Activated CD8-positive, alpha-beta T cell treated with anti-CD3 and anti-CD28 coated beads for 36 hours (primary cell): ENCODE measurements at places on chromosomes 7 and 10. TPM values are rescaled to one million over a fixed set of nuclear protein-coding genes. Genes with fewer than 3 reads are reported as not detected.

DNA sequence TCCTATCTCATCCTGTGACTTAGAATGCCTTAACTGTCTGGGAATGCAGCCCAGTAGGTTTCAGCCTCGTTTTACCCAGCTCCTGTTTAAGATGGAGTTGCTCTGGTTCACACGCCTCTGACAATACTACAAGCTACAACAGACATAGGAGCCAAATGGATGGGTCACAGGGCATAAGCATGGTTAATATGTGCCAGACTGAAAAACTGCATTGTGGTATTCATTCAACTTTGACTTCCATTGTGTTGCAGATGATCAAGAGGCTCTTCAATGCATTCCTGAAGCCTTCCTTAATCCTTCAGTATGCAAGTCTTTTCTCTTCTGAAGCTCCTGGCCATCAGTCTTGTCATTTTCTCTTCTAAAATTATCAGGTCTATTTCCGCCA lies 20.3 kb upstream of the RNF32 start:
- peaks cover 3% of the 10 kb centered on the region for H3K4me1 ChIP-seq
- H3K4me3 ChIP-seq: no peak overlapping the region
- no peak overlapping the region for H3K27ac ChIP-seq
- H3K27me3 ChIP-seq: peaks cover 47% of the 10 kb centered on the region
- DNase-seq: no peak

GRCh38 chr10:75286901-75287300 lies 51.1 kb upstream of the COMTD1 start:
- H3K27ac ChIP-seq: no peak overlapping the region
- H3K4me1 ChIP-seq: no peaks in the 10 kb centered on the region
- DNase-seq: no peak
- no peak overlapping the region for H3K4me3 ChIP-seq
- H3K27me3 ChIP-seq: peaks cover 10% of the 10 kb centered on the region

- H3K27me3 ChIP-seq: no peaks in the 10 kb centered on the region
- H3K36me3 ChIP-seq: no peaks in the 10 kb centered on the region
- DNase-seq: no peak
- H3K27ac ChIP-seq: no peak overlapping the region
Measured at GRCh38 chr10:19658131-19658530, 158.1 kb upstream of the PLXDC2 start.

DNA sequence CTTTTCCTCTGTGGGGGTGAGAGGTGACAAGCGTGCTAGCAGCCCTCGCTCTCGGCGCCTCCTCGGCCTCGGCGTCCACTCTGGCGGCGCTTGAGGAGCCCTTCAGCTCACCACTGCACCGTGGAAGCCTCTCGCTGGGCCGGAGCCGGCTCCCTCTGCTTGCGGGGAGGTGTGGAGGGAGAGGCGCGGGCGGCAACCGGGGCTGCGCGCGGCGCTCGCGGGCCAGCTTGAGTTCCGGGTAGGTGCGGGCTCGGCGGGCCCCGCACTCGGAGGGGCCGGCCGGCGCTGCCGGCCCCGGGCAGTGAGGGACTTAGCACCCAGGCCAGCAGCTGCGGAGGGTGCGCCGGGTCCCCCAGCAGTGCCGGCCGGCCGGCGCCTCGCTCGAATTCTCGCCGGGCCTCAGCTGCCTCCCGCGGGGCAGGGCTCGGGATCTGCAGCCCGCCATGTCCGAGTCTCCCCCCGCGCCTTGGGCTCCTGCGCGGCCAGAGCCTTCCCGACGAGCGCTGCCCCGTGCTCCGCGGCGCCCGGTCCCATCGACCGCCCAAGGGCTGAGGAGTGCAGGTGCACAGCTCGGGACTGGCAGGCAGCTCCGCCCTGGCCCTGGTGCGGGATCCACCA lies 352.8 kb upstream of the PODXL start:
- no peaks in the 10 kb centered on the region for H3K4me1 ChIP-seq
- H3K27me3 ChIP-seq: peaks cover 39% of the 10 kb centered on the region
- H3K27ac ChIP-seq: no peak overlapping the region
- no peak overlapping the region for H3K4me3 ChIP-seq
- no peaks in the 10 kb centered on the region for H3K36me3 ChIP-seq

DNA sequence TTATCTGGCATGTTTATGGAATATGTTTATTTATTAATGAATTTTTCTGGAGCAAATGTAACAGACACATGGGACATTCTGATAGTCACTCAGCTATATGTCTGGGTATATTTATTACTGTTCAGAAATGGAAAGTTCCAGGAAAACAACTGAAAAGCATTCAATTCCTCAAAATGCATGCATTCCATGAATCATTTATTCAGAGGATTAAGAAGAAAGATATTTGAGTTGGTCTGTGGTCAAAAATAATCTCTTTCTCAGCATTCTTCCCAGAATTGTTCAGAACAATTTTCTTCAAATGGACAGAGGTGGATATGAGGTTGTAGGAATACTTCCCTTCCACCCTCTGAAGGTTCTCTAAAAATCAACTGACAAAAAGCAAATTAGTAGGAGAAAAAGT lies 97.6 kb upstream of the ITGB1 start:
- H3K4me1 ChIP-seq: no peaks in the 10 kb centered on the region
- DNase-seq: no peak
- no peak overlapping the region for H3K27ac ChIP-seq
- H3K27me3 ChIP-seq: peaks cover 9% of the 10 kb centered on the region
- H3K4me3 ChIP-seq: no peak overlapping the region

Gene AGR2
- not detected for total RNA-seq

DNA sequence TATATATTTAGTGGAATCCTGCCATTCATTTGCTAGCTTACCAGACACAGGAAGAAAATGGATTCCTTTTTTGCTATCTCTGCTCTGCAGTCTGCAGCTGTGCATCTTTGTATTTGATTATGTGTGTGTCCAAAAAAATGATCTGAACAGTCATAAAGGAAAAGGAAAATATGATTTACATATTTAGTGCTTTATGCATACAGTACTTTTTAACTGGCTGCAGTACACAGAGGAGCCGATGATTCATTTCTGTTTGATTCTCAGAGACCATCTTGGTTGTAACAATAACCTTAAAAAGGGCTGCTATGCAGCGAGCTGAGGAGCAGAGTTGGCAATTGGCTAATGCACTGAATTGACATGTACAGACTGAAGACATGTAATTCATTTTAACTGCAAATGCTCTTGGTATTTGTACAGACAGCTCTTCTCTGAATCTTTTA lies 151.3 kb upstream of the FZD1 start:
- H3K4me3 ChIP-seq: no peak overlapping the region
- H3K36me3 ChIP-seq: no peaks in the 10 kb centered on the region
- DNase-seq: no peak
- H3K27me3 ChIP-seq: no peaks in the 10 kb centered on the region

DNA sequence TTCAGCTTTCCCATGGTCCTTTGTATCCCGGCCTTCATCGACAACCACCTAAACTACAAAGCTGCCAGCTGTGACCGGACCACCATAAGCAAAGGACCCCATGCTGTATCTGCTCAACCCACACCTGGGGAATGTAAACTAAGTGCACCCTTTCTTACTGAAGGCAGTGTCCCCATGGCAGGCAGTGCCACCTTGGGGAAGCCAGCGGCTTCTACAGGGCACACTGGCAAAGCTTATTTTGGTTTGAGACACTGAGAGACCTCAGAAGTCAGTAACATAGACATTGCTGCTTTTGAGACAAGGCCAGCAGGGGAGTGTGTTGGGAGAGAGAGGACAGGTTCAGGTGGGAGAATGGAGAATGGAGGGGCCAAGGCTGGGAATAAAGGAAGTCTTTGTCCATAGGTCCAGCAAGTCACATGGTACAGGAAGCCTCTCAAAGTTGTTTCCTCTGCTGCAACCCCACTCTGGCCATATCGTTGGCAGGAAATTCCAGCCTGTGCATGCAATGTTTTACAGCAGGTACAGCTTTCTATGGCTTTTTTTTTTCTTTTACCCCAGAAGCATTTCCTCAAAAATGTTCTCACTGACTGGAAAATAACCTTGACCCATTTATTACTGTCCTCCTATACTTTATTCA lies 85.9 kb upstream of the NPVF start:
- H3K27ac ChIP-seq: no peak overlapping the region
- H3K27me3 ChIP-seq: no peaks in the 10 kb centered on the region
- no peaks in the 10 kb centered on the region for H3K36me3 ChIP-seq
- no peak for DNase-seq

- no peak overlapping the region for H3K4me3 ChIP-seq
- no peaks in the 10 kb centered on the region for H3K27me3 ChIP-seq
- DNase-seq: no peak
- no peaks in the 10 kb centered on the region for H3K4me1 ChIP-seq
Measured at GRCh38 chr7:125780153-125780552, 850.5 kb upstream of the POT1 start.

DNA sequence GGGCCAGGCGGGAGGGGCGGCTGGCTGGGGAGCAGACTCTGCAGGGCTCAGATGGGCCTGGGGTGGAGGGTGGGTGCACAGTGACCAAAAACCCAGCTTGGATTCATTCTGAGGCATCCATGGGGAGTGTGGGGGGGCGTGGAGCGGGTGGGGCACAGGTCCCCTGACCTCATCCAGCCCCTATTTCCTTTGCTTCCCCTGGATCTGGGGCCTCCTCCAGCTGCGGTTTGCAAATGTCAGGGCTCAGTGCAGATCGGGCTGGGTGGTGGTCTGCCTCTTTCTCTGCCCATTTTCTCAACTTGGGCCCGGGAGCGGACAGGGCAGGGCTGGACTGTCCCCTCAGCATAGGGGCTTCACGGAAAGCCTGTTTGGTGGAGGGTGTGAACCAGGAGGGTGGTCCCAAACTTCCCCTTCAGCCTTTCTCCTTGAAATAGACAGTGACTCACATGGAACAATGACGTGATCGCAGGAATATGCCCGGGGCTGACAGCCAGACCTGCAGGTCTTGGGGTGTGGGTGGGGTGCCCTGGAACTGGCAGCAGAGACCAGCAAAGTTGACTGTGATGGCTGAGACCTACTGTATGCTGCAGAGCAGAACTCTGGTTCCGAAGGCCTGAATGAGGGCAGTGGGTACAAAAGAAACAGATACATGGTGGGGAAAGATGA lies 72.9 kb upstream of the PODXL start:
- DNase-seq: no peak
- H3K27ac ChIP-seq: no peak overlapping the region
- H3K4me1 ChIP-seq: no peaks in the 10 kb centered on the region
- no peaks in the 10 kb centered on the region for H3K36me3 ChIP-seq

GRCh38 chr7:16318463-16318862 lies 102.9 kb downstream of the CRPPA start:
- no peak overlapping the region for H3K4me3 ChIP-seq
- no peak overlapping the region for H3K27ac ChIP-seq

Gene AMPH
- total RNA-seq: not detected

DNA sequence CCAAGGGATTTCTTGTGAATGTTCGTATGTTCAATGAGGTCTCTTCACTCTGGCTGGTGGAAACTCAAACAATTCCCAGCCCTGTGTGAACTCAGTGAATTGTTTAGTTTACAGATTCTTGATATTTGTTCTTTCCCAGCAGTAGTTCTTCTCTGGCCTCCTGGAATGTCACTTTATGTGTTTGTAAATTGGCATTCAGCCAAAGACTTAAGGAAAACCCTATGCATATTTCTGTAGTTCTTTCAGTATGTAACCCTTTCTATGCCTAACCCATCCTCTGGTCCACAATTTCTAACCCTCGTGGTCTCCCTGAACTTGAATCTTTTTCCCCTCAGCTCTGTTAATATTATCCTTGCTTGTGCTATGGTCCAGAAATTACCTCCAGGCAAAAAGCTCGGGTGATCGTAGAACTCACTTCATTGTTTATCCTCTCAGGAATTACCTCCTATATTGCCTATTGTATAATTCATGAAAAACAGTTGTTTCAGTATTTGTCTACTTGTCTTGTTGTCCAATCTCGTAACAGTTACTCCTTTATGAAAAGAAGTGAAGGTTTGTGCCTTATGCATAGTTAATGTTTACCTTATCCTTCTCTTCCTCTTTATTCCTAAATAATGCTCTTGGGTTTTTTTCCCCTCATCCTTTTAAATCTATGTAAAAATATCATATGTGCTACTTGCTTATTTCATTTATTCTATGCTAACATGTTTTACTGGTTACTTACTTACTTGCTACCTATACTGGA lies 23.7 kb upstream of the AGR3 start:
- H3K4me3 ChIP-seq: no peak overlapping the region
- H3K27me3 ChIP-seq: peaks cover 1% of the 10 kb centered on the region
- H3K36me3 ChIP-seq: no peaks in the 10 kb centered on the region
- H3K4me1 ChIP-seq: no peaks in the 10 kb centered on the region
- H3K27ac ChIP-seq: no peak overlapping the region

GRCh38 chr7:90749774-90750173 lies 153.7 kb downstream of the CDK14 start:
- H3K4me3 ChIP-seq: no peak overlapping the region
- H3K36me3 ChIP-seq: no peaks in the 10 kb centered on the region
- H3K27ac ChIP-seq: no peak overlapping the region
- no peak for DNase-seq

- no peak overlapping the region for H3K4me3 ChIP-seq
- H3K4me1 ChIP-seq: no peaks in the 10 kb centered on the region
- DNase-seq: no peak
- H3K36me3 ChIP-seq: peaks cover 12% of the 10 kb centered on the region
Measured at GRCh38 chr10:35006836-35007235, 83.3 kb downstream of the CUL2 start.

DNA sequence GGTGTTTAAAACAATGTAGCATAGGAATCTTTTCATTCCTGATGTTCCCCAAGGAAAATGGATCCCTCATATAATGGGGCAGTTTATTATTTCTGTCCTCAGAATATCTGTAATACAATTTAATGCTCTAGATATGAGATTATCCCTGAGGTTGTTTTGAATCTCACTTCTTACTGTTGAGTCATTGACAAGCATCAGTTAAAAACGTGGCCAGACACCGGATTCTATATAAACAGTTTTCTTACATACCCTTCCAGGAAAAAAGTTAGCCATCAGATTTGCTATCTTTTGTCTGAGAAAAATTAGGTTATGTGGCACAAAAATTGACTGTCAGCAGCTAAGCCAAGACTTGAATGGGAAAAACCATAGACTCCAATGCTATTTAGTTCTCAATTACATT lies 539.8 kb upstream of the CELF2 start:
- H3K4me3 ChIP-seq: no peak overlapping the region
- no peaks in the 10 kb centered on the region for H3K4me1 ChIP-seq
- no peak for DNase-seq
- peaks cover 15% of the 10 kb centered on the region for H3K27me3 ChIP-seq
- no peak overlapping the region for H3K27ac ChIP-seq

DNA sequence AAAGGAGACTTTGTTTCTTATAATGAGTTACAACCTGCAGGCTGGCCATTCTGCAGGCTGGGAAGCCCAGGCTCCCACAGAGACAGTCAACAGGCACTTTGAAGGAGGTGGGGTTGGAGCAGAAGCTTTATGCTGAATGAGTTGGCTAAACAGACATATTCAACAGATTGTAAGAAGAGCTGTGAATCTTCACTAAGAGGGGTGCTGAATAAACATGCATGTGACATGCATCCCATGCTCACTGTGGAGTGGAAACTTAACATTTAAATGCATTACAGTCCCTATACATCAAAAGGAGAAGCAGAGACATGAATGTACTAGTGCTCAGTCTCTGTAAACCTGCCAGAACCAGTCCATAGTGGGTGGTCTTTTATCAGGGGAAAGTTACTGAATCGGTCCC lies 1.4 kb upstream of the CFAP69 start:
- H3K4me3 ChIP-seq: no peak overlapping the region
- no peak for DNase-seq

Gene PNLIPRP2
- not detected for total RNA-seq
